ENCODE measurements at places on chromosomes 13 and 19.

- DNase-seq: no peak
Observed at GRCh38 chr19:17926044-17926443, 6.8 kb upstream of the CCDC124 start.

DNA sequence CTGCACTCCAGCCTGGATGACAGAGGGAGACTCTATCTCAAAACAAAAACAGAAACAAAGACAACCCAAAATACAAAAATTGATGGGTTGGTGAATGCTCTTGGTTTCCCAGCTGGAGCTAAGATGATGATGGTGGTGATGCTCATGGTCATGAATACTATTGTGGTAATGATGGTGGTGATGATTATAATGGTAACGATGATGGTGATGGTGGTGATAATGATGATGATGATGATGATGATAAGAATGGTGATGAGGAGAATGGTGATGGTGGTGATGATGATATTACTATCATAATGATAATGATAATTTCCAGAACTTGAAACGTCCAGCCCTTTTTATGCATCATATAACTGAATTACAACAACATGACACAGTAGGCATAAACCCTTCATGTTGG is 40.1 kb downstream of the VAV1 start:
- no peak for DNase-seq

DNA sequence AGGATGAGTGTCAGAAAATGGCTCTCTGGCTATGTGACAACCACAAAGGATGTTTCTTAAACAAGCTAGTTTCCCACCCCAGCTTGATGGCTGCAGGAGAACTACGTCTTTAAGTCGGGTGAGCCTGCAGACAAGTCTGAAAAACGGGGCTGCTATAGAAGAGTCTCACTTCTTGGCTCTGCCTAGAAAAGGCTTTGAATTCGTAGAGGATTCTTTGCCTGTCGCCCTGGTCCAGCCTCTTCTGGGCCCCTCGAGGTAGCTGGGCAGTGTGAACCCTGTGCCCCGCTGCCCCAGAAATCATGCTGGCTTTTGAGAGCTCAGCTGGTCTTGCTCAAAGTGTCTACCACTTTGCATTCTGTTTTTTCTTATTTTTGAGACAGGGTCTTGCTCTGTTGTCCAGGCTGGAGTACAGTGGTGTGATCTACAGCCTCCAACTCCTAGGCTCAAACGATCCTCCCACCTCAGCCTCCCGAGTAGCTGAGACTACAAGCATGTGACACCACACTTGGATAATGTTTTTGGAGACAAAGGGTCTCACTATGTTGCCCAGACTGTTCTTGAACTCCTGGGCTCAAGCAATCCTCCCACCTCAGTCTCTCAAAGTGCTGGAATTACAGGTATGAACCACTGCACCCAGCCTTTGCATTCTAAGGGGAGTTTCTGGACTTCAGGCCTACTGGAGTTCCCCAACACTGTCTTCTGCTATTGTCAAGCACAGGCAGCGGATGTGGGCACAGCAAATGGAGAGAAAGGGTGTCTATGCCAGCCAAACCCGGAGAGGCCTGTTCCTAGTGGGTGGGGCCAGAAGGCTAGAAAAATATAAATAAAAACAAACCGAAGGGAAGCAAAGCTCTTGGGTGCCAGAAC is 6.5 kb downstream of the CEBPA start:
- DNase-seq: no peak

DNA sequence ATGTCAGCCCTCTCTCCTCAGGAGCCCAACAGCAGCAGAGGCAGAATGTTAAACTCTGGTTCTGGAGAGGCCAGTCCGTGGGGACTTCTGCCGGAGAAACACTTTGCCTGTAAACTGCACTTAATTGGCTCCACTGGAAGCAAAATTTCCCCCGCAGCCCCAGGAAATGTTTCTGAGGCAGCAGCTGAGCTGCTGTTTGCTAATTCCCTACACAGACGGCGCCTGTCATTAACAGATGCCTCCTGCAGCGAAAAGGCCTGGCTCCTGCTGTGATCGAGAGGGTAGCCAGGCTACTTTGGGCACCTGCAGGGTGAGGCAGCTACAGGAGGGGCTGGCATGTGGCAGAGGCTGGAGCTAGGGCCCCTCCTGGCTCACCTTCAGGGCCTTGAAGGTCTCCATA is 5.2 kb upstream of the TM6SF2 start:
- peak; percentile 98 for DNase-seq

- no peak for DNase-seq
Observed at GRCh38 chr19:56740501-56740900, 68.9 kb upstream of the ZNF835 start.

DNA sequence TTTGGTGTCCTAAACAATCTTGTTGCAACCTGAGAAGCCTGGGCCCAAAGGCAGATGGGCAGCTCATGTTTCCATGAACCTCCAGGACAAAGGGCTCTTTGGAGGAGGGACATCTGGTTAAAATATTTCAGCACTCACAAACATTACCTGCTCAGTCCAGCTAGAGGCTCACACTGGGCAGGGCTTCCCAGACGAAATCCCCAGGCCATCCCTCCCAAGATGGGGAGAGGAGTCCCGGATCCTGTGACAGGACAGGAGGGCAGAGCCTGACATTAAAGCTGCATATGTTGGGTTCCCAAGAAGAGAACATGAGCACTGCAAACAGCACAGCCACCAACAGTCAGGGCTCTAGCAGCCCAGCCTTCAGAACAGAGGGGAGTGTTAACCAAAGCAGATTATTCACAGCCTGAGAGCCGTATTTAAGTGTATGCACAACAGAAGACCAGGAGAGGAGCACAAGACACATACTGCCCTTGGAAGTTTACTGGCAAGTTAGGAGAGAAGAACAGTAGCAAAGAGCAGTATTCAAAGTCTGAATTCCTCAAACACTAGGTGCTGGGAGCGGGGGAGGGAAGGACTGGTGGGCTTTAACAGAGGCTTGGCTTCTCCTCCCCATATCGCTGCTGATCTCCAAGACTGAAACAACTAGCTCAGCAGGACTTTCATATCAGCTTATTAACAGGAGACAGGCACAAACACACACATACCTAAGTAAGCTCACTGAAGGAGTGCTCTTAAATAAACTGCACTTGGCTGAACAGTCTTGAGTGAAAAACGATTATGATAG is 12.3 kb downstream of the ATP7B start:
- DNase-seq: peak; percentile 73
